ENCODE measurements at places on chromosomes 6 and 20. TPM values are rescaled to one million over a fixed set of nuclear protein-coding genes. Genes with fewer than 3 reads are reported as not detected.

DNA sequence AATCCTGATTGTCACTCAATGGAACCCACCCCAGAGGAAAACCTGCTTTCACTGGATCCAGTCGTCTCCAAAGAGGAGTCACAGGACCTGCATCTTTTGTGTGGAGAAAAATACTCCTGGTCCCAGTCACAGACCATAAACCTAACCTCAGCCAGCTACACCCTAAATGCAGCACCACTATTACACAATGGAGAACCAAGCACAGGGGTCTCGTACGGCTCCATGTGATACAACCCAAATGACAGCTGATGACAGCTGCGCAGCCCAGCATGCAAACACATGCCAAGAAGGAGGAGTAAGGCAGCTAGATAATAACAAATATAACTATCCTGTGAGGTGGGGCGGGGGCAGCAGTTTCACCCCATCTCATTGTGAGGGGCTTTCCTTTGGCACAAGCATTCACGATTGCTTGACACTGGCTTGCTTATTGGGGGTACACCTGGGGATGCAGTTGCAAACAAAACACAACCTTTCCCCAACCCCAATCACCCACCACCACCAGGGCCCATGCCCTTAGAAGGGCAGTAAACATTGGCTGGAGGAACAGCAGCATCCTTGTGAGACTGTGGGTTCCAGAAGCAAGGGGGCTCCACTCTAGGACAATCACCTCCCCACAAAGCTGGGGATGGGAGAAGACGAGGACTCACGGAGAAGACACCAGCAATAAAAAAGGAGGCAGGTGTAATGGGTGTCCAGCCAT is 51.5 kb downstream of the TRERF1 start:
- no peak overlapping the region for H3K27ac ChIP-seq
- H3K4me3 ChIP-seq: no peak overlapping the region
- no peaks in the 10 kb centered on the region for H3K36me3 ChIP-seq

DNA sequence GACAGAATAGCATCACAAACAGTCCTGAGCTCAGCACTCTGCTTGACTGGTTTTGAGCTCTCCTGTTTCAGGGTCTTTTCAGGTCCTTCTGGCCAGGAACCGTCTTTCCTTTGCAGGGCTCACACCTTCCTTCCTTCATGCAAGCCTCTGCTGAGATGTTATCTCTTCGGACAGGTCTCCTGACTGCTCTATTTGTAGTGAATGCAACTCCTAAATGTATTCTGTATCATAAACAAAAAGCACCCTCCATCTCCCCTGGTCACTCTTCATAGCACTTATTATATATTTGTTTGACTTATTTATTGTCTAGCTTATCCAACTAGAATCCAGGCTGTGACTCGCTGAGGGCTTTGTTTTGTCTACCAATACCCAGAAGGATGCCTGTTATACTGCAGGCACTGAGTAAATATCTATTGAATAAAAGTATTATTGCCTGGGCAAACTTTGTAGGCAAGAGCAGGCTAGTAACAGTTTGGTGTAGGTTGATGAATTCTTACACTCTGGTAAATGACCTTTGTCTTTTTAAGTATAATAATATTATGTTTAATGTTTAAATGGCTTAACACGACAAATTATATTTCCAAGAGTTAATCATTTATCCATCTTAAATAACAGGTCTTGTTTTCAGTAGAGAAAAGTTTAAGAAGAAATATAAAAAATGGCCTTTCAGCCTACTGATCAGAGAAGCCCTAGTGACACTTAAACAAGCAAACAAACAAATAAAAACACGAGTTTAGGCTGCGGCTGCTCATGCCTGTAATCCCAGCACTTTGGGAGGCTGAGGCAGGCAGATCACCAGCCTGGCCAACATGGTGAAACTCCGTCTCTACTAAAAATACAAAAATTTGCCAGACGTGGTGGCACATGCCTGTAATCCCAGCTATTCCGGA is 199.7 kb downstream of the BCAS1 start:
- DNase-seq: peak; percentile 29
- H3K4me1 ChIP-seq: peaks cover 41% of the 10 kb centered on the region
- no peak overlapping the region for H3K27ac ChIP-seq
- no peaks in the 10 kb centered on the region for H3K36me3 ChIP-seq
- no peak overlapping the region for H3K4me3 ChIP-seq

CRISP1 gene
- not detected for total RNA-seq

DNA sequence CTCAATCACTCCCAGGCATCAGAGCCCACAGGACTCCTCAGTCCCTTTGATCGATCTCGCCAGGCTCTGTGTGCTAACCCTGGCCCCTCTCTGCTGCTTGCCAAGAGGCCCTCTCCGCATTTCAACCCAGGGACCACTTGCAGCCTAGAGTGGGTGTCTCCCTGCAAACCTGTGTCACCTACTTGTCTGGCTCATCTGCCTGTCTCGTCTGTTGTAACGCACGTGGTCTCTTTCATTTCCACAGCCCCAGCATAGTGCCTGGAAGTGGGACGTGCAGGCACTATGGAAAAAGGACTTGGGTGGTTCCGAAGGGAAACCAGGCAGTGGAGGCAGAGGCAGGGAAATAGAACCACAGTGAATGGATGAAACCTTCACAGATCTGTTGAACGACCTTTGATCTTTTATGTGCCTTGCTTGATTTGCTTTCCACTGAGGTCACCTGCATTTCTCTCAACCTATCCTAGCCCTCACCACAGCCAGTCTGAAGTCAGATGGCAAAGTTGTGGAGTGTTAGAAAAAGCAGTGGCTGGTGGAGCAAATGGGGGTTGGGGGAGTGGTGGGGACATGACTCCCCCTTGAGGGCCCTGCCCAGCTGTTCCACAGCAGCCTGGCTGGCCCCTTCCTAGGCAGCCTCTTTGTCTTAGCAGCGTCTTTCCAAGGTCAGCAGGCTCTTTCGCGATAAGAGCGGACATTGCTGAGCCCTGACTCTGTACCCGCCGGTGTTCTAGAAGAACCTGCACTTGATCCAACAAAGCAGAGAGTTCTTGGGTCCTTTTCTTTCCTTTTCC is 55.8 kb upstream of the TAGAP start:
- DNase-seq: no peak
- H3K4me1 ChIP-seq: no peaks in the 10 kb centered on the region
- no peak overlapping the region for H3K27ac ChIP-seq
- H3K27me3 ChIP-seq: 0 out of 2 replicates have a peak, but pooled peaks cover 6% of the 10 kb centered on the region
- H3K4me3 ChIP-seq: no peak overlapping the region

DNA sequence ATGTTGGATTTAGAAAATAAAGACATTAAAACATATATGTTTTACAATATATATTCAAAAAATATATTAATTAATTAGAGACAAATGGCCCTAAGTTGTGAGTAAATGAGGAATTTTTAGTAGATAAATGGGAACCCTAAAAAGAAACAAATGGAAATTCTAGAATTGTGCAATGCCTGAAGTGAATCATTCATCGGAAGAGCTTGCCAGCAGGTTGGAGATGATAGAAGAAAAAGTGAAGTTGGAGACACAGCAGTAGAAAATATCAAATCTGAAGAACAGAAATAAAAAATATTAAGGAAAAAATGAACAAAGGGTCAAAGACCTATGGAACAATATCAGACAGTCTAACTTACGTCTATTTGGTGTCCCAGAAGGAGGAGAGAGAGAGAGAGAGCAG is 109.4 kb upstream of the NEDD9 start:
- H3K4me1 ChIP-seq: no peaks in the 10 kb centered on the region
- H3K4me3 ChIP-seq: no peak overlapping the region
- DNase-seq: peak; percentile 77
- H3K27ac ChIP-seq: no peak overlapping the region
- H3K36me3 ChIP-seq: no peaks in the 10 kb centered on the region

GRCh38 chr6:68046302-68046701 is 588.8 kb upstream of the ADGRB3 start:
- H3K27me3 ChIP-seq: no peaks in the 10 kb centered on the region
- no peaks in the 10 kb centered on the region for H3K4me1 ChIP-seq
- H3K27ac ChIP-seq: no peak overlapping the region
- H3K4me3 ChIP-seq: no peak overlapping the region
- H3K36me3 ChIP-seq: no peaks in the 10 kb centered on the region

DNA sequence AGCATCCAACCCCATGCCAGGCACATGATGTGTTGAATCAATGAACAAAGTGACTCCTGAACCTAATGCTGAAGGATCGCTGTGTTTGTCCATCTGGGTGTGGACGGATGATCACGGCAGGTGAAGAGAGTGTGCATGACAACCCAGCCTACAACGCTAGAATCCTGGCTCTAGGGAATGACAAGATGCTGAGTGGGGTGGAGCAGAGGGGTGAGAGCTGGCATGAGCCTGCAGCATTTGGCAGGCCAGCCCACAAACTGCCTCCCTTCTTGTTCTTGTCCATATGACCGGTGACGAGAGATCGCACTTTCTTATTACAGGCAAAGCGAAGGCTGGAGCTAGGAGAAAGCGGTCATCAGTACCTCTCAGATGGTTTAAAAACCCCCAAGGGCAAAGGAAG is 54.7 kb upstream of the CDKAL1 start:
- H3K27ac ChIP-seq: no peak overlapping the region
- DNase-seq: no peak
- no peak overlapping the region for H3K4me3 ChIP-seq
- peaks cover 24% of the 10 kb centered on the region for H3K36me3 ChIP-seq

TSHZ2 gene
- 13.4 TPM for total RNA-seq

BPIFB1 gene
- total RNA-seq: not detected

ARFGEF3 gene
- 0.11 TPM for total RNA-seq

GRCh38 chr6:32092760-32093497 is 16.2 kb downstream of the TNXB start:
- H3K27me3 ChIP-seq: 0 out of 2 replicates have a peak, but pooled peaks cover 14% of the 10 kb centered on the region
- DNase-seq: peak; percentile 69
- H3K36me3 ChIP-seq: no peaks in the 10 kb centered on the region
- H3K4me3 ChIP-seq: 0 out of 2 replicates have a peak overlapping the region, but pooled peaks have one; percentile 6
- peaks cover 16% of the 10 kb centered on the region for H3K4me1 ChIP-seq

- H3K27me3 ChIP-seq: no peaks in the 10 kb centered on the region
- DNase-seq: no peak
- peaks cover 3% of the 10 kb centered on the region for H3K4me1 ChIP-seq
- no peak overlapping the region for H3K4me3 ChIP-seq
- no peaks in the 10 kb centered on the region for H3K36me3 ChIP-seq
- H3K27ac ChIP-seq: no peak overlapping the region
Measured at GRCh38 chr20:18650224-18650623, 62.4 kb downstream of the DTD1 start.

DNA sequence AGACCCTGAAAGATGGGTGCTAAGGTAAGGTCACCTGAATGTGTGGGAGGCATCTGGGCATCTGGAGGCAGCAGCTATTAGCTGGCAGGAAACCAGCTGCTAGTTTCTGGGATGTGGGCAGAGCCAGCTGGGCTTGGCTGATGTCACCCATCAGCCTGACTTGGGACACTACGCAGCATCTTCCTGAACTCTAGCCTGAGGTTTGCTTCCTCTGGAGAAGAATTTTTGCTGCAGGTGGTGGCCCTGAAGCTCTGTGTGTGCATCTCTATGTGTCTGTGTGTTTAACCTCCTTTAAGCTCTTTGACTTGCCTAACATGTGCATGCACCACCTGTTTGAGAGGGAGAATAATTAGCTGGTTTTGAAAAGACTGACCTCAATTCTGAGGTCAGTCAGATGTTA is 465.1 kb upstream of the CHD6 start:
- DNase-seq: no peak
- no peaks in the 10 kb centered on the region for H3K4me1 ChIP-seq
- H3K27me3 ChIP-seq: no peaks in the 10 kb centered on the region
- H3K27ac ChIP-seq: no peak overlapping the region
- H3K36me3 ChIP-seq: no peaks in the 10 kb centered on the region

GRCh38 chr6:140541288-140541687 is 1166.8 kb upstream of the CITED2 start:
- H3K36me3 ChIP-seq: peaks cover 4% of the 10 kb centered on the region
- no peak overlapping the region for H3K4me3 ChIP-seq
- H3K4me1 ChIP-seq: peaks cover 39% of the 10 kb centered on the region

GRCh38 chr6:130189531-130190397 is 33.0 kb downstream of the SAMD3 start:
- no peak for DNase-seq
- no peak overlapping the region for H3K4me3 ChIP-seq
- no peaks in the 10 kb centered on the region for H3K4me1 ChIP-seq
- no peaks in the 10 kb centered on the region for H3K36me3 ChIP-seq
- no peak overlapping the region for H3K27ac ChIP-seq
- no peaks in the 10 kb centered on the region for H3K27me3 ChIP-seq
